ENCODE measurements at places on chromosomes 3 and 15.

- no peak for DNase-seq
These were observed 167.2 kb downstream of the ISL2 start for GRCh38 chr15:76503804-76504203.

DNA sequence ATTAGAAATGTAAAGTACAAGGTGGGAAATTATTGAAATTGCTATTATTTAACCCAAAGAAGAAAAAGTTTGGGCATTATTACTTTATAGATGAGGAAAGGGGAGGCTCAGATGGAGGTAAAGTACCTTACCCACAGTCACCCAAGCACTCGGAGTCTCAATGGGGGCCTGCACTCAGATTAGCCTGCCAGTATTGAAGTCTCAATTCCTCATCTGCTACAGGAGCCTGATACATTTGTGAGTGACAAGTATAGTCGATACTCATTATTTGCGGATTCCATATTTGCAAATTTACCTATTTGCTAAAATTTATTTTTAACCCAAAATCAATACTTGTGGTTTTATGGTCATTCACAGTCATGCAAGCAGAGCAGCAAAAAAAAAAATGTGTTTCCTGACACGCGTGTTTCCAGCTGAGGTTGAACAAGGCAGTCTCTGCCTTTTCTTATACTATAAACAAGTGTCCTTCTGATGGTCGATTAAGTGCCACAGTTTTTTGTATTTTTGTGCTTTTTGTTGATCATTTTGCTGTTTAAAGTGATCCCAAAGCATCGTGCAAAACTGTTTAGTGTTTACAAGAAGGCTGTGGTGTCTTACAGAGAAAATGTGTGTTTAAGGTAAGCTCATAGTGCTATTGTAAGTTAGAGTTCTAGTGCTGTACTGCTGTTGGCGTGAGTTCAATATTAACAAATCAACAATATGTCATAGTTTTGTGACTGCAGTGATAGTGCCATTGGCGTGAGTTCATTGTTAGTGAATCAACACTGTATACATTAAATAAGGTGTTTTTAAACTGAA lies 48.0 kb downstream of the ARHGEF26 start:
- DNase-seq = no peak

GRCh38 chr3:140664111-140664510 lies 13.8 kb upstream of the TRIM42 start:
- DNase-seq = no peak

DNA sequence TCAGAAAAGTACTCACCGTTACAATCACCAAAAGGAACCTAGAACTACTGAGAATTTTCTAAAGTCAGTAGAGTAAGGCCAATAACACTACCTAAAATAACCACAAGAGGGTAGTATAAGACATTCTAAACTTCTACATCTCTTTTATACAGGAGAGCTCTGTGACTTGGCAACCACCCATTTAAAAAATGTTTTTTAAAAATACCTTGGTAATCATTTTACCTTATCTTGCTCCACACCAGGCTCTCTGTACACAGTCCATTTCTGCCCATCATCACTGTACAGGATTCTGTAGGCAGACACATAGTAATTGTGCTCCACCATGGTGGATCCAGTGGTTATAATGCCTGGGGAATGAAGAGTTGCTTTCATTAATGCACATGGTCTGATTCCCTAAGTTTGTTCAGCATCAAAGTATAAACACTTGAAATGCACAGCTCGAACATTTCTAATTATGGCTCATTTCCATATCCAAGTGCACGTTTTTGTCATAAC lies 54.5 kb downstream of the ST3GAL6 start:
- no peak for DNase-seq

DNA sequence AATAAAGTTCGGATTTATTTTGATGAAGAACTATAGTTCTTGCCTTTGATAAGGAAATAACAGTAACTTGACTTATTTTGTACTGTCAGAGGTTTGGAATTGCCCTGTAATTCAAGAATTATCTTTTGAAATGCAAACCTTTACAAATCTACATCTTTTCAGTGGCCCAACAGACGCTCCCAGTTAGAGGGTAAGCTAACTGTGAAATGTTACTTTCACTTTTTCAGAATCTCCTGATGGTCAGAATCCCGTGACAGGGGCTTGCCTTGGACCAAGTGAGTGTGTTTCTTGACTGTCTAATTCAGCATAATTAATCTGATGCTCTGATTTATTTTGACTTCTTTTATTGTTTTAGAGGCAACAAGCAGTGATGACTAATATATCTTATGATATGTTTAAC lies 262.5 kb downstream of the PLOD2 start:
- DNase-seq = no peak

- DNase-seq = no peak
These were observed 31.3 kb upstream of the BLM start for GRCh38 chr15:90685591-90686434.

GRCh38 chr15:72146934-72147333 lies 28.7 kb downstream of the SENP8 start:
- DNase-seq = no peak

DNA sequence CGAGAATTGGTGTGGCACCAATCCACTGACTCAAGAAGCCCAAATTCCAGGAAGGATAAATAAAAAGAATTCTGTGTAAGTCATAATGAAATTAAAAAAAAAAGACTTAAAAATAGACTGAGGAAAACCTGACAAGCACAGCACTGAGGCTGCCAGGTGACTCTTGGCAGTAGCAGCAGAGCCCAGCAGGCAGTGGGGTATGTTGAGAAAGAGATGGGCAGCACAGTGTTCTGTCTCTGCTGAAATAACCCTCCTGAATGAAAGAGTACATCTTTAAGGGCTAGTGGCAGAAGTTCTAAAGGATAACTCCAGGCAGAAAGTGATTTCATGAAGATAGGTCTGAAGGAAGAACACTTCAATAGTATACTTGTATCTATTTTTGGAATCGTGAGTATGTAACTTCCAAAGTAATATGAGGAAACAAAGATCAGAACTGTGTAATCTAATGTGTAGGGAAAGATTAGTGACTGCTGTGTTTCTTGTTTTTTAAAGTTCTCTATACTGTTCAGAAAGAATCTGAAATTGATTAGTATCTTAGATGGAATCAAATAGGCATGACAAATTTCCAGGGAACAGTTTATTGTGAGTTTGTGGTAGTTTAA lies 75.9 kb downstream of the RAB7A start:
- DNase-seq = no peak

DNA sequence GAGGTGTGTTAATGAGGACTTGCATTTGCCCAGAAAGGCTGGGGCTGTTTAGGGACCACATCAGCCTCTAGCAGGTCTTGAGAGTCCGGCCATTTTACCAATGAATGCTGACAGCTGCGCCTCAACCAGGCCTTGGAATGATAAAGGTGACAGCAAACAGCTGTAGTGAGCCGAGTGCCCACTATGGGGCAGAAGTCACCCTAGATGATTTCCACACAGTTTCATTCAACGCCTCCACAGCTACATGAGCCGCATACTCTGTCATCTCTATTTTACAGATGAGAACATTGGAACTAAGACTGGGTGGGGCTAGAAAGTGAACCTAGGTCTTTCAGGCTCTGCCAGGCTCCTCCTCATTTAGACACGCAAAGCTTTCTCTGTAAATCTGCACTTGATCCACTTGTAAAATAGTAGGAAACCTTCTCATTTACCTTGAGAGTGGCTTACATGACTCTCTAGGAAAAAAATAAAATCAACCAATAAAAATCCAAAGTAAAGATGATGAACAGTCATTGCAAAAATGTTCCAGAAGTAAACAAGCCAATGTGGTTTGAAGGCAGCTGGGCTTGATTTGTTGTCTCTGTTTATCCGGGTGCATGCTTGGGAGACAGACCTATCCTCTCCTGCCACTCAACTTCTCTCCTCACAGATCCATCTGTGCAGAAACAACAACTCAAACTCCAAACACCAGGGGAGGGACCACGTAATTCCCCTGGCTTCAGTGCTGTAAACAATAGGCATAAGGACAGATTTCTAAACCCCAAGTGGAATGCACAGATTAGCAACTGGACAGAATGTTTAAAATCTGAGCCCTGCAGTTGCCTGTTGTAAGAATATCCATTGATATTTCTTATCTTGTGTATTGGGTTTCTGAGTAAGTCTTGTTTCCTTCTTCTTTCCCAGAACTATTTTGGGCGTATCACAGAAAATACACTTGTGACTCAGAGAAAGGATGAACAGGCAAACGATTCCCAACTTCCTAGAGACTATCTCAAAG lies 31.5 kb upstream of the LDHAL6B start:
- DNase-seq = peak; percentile 4

GRCh38 chr3:54307566-54308180 lies 185.3 kb downstream of the CACNA2D3 start:
- DNase-seq = no peak

- peak; percentile 24 for DNase-seq
These were observed 447 bp upstream of the SHQ1 start for GRCh38 chr3:72848703-72849081.

- no peak for DNase-seq
These were observed 119.0 kb downstream of the XXYLT1 start for GRCh38 chr3:195151866-195152541.

GRCh38 chr3:156682501-156682900 lies 8.1 kb downstream of the TIPARP start:
- DNase-seq = no peak

- no peak for DNase-seq
These were observed 64.3 kb downstream of the EOMES start for GRCh38 chr3:27657871-27658270.

GRCh38 chr15:74845208-74845568 lies 2.2 kb upstream of the ULK3 start:
- peak; percentile 40 for DNase-seq

GRCh38 chr3:60920519-60920918 lies 330.7 kb downstream of the FHIT start:
- no peak for DNase-seq

DNA sequence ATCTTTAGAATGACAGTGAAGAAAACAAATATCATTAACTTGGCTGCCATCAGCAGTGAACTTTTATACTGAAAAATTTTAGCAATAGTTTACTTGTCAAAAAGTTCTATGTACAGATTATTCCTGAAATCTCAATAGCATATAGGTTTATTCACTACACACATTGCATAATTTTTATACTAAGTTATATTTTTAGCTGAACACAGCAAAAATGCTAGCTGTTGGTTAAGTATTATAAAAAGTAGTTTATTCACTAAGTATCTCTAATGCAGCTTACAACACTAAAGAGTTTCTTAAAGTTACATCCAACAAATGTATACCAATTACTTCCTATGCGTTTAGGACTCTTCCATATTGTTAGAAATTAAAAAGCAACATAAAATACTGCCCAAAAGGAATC lies 131.9 kb downstream of the SCAPER start:
- DNase-seq = no peak

DNA sequence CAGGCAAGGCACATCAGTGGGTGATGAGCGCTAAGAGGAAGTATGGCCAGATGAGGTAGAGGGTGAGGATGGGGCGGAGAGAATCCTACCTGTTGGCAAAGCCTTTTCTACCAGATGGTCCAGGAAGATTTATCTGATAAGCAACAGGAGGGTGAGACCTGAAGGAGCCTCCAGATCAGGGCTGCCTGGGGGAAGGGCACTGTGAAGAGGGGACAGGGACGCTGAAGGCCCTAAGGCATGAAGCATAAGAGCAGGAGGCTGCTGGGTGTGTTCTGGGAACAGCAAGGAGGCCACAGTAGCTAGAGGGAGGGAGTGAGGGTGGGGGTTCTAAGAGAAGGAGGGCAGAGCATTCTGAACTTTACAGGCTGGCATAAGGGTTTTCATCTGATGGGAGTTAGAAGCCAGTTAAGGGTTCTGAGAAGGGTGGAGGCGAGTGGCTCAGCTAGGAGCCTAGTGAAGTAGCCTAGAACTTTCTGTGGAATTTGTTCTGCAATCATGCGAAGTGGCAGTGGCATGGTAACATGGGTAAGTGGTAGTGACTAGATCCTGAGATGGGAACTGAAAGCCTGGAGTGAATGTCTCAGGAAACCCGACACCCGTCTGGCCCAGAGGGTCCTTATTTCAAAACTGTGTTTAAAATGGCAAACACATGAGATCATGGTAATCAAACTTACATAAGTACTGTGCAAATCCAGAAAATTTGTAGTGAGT lies 29.9 kb downstream of the CGNL1 start:
- no peak for DNase-seq

- no peak for DNase-seq
These were observed 11.7 kb upstream of the CD47 start for GRCh38 chr3:108102420-108103039.

DNA sequence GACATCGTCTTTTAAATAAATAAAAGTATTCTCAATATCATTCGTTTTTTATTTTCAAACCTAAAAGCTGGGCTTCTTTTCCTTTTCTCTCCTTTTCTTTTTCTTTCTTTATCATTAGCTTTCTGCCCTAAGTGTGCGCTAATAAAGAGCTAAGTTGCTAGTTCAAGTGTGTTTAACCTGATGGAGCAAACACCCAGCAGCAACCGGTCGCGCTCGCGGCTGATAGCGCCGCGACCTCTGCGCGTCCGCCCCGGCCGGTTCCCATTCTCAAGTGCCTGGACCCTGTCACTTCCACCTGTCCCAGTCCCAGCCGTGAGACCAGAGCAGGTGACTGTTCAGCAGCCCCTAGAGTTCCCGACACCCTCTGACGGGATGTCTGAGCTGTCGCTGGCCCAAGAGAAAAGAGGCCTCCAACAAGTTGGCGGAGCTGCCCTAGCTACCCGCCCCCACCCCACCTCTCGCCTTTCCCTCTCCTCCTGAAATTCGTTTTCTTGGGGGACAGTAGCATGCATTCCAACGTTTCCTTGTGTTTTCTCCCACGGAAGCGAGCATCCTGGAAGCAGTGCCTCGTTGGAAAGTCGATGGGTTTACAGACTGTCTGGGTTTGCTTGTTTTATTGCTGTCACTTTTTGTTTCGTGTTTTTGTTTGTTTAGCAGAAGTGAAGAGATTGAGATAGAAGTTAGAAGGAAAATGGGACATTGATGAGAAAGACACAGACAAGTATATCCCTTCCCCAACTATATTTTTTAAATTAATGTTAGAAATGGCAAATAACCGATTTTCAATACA lies 3.1 kb upstream of the MECOM start:
- DNase-seq = no peak

GRCh38 chr3:43353923-43354670 lies 67.8 kb downstream of the SNRK start:
- no peak for DNase-seq

- DNase-seq = no peak
These were observed 78.1 kb downstream of the COL8A1 start for GRCh38 chr3:99716463-99716995.

GRCh38 chr15:84833447-84834228 lies 16.5 kb downstream of the ALPK3 start:
- DNase-seq = no peak

GRCh38 chr15:82648257-82649103 lies 1.3 kb upstream of the CPEB1 start:
- DNase-seq = no peak

DNA sequence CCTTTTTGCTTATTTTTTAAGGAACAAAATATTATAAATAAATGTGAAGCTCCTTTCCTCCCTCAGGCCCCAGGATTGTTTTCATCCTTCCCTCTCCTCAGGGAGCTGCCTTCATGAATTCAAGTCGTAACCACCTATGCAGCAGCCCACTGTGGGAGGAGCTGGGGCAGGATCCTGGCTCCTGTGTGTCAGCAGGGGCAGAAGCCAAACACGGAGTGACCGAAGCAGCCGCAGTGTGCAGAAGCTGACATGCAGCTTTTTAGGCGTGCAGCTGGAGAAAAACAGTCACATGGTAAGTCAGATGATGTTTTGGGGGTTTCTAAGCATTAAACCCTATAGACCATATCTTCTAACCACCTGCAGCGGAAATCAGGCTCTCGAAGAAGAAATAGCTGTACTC lies 231.3 kb downstream of the OCA2 start:
- no peak for DNase-seq
